CD4-positive, CD25-positive, alpha-beta regulatory T cell (primary cell): ENCODE measurements at places on chromosomes 1 and 21. TPM values are rescaled to one million over a fixed set of nuclear protein-coding genes. Genes with fewer than 3 reads are reported as not detected.
A peak's percentile ranks its signal among the peaks of the same experiment; 100 is the strongest.

The ATP5IF1 gene
- 96.6 TPM for total RNA-seq

DNA sequence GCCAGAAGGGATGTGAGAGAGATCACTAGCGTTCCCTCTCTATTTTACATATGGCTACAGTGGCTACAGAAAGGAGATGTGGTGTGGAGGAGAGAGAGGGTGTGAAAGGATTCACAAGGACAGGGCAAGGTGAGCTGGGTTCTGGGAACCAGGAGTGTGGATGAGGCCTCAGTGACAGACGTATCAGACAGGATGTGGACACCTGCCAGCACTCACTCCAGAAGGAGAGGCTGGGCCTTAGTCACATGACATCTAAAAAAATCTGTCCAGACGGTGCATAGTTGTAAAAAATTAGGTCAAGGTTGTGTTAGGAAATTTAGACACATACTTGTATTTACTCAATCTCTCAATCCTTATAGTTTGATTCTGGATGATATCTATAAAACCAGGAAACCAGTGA, 10.6 kb downstream of the TRIM67 start:
- no peaks in the 10 kb centered on the region for H3K36me3 ChIP-seq
- no peak overlapping the region for H3K4me3 ChIP-seq
- H3K4me1 ChIP-seq, result no peaks in the 10 kb centered on the region
- H3K27ac ChIP-seq, result no peak overlapping the region

The OR6N1 gene
- total RNA-seq, result not detected

DNA sequence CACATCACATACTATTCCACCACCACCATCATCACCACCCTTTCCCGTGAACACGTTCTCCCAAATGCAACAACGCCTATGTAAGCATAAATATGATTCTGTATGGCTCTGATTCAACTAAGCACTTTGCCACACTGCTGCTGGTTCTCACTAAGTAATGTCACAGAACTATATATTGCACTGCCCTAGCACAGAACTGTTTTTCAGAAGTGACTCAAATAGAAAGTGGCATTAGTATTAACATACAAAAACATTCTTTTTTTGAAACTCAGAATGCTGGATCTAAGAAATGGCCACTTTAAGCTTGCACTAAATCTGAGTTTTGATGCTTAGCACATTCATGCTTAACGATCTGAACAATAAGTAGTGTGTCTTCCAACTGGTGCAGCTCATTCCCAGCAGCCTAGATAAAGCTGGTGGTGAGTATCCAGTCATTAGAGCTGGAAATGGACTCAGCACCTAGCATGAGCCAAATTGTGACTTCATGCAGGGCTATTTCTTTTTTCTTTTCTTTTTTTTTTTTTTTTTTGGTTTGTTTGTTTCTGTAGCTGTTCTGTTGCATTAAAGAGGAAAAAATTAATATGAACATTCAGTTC, 46.2 kb upstream of the ZC3H11B start:
- H3K4me3 ChIP-seq, result no peak overlapping the region
- H3K36me3 ChIP-seq, result no peaks in the 10 kb centered on the region
- DNase-seq, result peak; percentile 0
- H3K27ac ChIP-seq, result no peak overlapping the region
- no peaks in the 10 kb centered on the region for H3K27me3 ChIP-seq

DNA sequence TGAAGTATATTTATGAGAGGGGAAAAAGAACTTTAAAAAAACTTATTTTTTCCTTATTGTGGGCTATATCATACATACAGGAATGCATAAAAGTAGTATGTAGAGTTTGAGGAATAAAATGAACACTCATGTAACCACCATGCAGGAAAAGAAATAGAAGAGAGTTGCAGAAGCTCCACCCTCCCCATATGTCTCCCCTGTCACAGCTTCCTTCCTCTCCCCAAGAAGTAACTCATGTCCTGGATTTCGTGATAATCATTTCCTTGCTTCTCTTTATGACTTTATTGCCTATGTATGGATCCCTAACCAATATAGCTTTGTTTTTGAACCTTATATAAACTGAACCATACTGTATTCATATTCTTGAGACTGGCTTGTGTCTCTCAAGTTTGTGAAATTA, 126.4 kb downstream of the ZZZ3 start:
- no peaks in the 10 kb centered on the region for H3K27me3 ChIP-seq
- no peak for DNase-seq
- H3K27ac ChIP-seq, result no peak overlapping the region
- H3K4me3 ChIP-seq, result no peak overlapping the region
- H3K4me1 ChIP-seq, result no peaks in the 10 kb centered on the region

GRCh38 chr1:216325946-216326345, 97.3 kb downstream of the USH2A start:
- H3K36me3 ChIP-seq, result no peaks in the 10 kb centered on the region
- H3K4me3 ChIP-seq, result no peak overlapping the region

The NTRK1 gene
- total RNA-seq, result 0.91 TPM

GRCh38 chr1:26234644-26235370, 807 bp downstream of the CEP85 start:
- DNase-seq, result peak; percentile 37
- H3K36me3 ChIP-seq, result no peaks in the 10 kb centered on the region
- no peaks in the 10 kb centered on the region for H3K27me3 ChIP-seq
- peak overlapping the region; percentile 87 for H3K27ac ChIP-seq

GRCh38 chr1:78045926-78046778, at the start of gene GIPC2:
Gene GIPC2 (plus strand): TSS chr1:78045966. CDS start chr1:78046095, 129 bp downstream.
- no peak for DNase-seq
- H3K36me3 ChIP-seq, result no peaks in the 10 kb centered on the region
- peaks cover 36% of the 10 kb centered on the region for H3K27me3 ChIP-seq
- H3K4me3 ChIP-seq, result peak within 1 kb of the TSS; percentile 56
- peaks cover 15% of the 10 kb centered on the region for H3K4me1 ChIP-seq

DNA sequence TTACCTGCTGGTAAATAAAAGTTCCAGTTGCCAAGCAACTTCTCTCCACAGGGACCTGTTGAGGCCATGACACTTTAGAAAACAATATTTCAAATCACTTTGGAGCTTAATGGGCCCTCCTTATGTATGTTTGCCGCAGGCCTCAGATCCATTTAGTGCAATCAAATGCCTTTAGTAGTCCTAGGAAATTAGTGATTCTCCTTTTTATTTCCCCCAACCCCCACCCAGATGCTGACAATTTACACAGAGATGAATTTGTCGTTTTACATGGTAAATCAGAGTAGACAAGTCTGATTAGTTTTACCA, 83.6 kb downstream of the CLIC4 start:
- peaks cover 17% of the 10 kb centered on the region for H3K27me3 ChIP-seq
- no peaks in the 10 kb centered on the region for H3K36me3 ChIP-seq
- no peak overlapping the region for H3K4me3 ChIP-seq
- DNase-seq, result no peak
